ENCODE measurements at places on chromosomes 11 and 22.
A peak's percentile ranks its signal among the peaks of the same experiment; 100 is the strongest.

- no peak for DNase-seq
Measured at GRCh38 chr22:22021162-22021750, 38.7 kb upstream of the TOP3B start.

- no peak for DNase-seq
Measured at GRCh38 chr11:43556612-43557375, 123.7 kb upstream of the HSD17B12 start.

GRCh38 chr22:17943533-17944249 lies 80.7 kb downstream of the MICAL3 start:
- no peak for DNase-seq

DNA sequence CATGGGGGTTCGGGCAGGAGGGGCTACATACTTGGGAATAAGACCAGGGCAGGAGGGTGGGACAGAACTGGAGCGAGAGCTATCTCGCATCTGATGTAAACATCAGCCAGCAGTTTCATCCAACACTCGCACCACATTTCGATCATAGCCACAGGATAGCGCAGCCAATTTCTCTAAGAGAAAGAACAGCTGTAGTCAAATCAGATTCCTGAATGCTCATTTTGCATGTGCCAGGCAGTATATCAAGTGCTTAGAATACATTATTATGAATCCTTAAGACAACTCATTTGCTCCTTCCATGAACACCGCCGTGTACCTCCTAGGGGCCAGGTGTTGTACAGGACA lies 14.5 kb downstream of the DGCR2 start:
- peak; percentile 54 for DNase-seq

DNA sequence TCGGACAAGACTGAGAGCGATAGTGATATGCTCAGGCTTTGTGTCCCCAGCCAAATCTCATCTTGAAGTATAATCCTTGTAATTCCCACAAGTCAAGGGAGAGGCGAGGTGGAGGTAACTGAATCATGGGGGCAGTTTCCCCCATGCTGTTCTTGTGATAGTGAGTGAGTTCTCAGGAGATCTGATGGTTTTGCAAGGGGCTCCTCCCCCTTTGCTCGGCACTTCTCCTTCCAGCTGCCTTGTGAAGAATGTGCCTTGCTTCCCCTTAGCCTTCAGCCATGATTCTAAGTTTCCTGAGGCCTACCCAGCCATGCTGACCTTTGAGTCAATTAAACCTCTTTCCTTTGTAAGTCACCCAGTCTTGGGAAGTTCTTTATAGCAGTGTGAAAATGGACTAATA lies 7.5 kb upstream of the FOLR2 start:
- DNase-seq: no peak

DNA sequence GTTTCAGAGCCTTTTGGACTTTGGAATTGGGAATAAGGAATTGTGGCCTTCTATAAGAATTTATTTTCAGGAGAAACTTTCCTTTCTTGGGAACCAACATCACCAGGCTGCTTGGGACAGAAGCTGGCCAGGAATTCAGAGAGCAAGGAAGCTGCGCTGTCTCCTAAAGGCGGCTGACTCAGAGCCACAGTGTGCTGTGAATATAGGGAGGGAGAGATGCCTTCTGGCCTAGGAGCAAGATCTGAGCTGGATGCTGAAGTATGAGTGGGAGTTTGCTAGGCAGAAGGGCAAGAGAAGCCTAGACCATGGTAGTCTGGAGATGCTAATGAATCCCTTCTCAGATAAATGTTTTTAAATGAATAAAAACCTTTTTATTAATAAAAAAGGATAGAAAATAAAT lies 213.7 kb upstream of the TBCEL start:
- DNase-seq: no peak

DNA sequence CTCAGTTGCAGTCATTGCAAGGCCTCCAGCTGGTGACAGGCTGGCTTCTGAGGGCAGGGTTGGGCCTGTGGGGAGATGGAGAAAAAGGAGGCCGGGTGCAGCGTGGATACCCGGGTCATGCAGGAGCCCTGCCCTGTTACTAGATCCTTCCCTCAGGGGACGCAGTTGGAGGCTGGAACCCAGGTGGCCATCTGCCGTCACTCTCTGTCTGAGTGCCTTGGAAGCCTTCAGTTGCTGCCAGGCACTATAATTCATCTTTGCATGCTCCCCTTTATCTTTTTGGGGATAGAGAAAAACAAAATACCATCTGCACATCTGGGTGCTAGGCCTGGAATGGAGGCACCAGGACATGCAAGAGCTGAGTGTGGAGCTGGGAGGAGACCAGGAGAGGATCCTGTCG lies 82.7 kb downstream of the TP53I11 start:
- no peak for DNase-seq

GRCh38 chr11:116400081-116400480 lies 372.7 kb downstream of the BUD13 start:
- DNase-seq: no peak

DNA sequence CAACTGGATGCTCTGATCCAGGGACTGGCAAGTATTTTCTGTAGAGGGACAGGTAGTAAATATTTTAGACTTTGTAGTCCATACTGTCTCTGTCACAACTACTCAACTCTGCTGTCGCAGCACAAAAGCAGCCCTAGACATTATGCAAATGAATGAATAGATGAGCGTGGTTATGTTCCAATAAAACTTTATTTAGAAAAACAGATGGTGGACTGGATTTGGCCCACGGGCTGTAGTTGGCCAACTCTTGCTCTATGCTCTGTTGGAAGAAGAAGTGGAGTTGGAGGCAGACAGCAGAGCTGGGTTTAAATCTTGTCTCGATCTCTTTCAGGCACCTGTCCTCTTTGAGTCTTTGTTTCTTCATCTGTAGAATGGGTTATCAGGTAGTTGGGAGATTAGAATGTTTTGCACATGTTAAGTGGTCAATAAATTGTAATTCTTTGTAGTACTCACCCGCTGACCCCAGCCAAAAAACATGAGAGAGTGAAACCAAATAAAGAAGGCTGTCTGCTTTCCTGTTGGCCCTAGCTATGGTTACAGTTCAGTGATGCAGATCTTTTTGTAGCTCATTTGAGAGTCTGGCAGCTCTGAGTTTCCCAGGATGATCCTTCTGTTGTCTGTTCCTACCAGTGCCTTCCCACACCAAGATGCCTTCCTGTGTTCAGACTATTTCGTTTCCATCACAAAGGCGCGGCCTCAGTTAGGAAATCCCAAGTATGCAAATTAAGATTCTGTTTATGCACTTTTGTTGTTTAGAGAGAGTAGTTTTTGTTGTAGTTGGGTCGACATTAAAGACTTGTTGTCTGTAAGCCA lies 198.1 kb upstream of the SEZ6L start:
- no peak for DNase-seq

- no peak for DNase-seq
Measured at GRCh38 chr11:28760676-28761390, 652.6 kb downstream of the METTL15 start.

- DNase-seq: no peak
Measured at GRCh38 chr11:68714060-68714856, 29.9 kb downstream of the GAL start.

DNA sequence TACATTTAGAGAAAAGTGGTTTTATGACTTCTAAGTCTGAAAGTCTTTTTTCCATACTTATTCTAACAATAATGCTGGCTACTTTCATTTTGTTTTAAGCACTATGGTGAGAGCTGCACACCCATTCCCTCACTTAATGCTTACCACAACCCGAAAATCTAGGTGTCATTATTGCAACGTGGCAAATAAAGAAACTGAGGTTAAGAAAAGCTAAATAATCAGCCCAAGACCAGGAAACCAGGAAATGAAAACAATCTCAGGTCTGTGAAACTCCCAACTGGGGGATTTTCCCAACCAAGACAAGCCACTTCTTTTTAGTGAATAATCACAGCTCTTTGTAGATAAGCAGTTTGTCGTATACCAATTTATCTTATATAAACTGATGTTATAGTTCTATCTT lies 126.3 kb downstream of the SLC1A2 start:
- DNase-seq: no peak

DNA sequence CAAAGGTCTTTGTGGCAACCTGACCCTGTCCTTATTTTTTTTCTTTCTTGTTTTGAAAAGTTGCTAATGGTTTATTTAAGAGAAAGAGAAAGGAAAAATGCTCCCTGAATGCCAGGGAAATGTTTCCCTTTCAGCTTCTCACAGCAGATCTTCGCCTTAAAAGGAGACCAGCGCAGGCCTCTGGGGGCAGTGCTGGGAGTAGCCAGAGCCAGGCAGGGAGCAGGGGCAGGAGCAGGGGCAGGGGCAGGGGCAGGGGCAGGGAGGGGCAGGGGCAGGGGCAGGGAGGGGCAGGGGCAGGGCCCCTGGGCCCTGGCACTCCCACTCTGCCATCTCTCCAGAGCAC lies 5.1 kb downstream of the MOB2 start:
- DNase-seq: no peak

- no peak for DNase-seq
Measured at GRCh38 chr11:130876931-130877915, 39.1 kb downstream of the SNX19 start.

DNA sequence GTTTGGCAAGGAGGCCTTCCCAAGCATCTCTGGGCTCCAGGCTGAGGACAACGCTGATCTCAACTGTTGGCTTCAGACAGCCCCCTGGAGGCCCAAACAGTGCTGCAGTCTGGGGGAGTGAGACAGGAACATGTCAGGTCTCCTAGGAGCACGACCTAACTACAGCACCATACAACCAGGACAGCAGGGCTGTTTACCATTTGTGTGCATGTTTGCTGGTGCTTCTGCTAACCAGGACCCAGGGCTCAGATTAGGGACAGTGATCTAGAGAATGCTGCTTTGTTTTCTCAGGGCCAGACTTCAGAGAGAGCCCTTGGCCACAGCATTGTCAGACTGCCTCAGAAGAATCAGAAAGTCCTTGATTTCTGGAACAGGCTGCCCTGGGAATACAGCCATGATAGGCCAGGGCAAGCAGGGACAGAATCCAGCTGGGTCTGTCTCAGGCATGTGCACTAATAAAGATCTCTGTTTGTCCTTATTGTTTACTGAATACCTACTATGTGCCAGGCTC lies 126.5 kb downstream of the VPREB1 start:
- no peak for DNase-seq

DNA sequence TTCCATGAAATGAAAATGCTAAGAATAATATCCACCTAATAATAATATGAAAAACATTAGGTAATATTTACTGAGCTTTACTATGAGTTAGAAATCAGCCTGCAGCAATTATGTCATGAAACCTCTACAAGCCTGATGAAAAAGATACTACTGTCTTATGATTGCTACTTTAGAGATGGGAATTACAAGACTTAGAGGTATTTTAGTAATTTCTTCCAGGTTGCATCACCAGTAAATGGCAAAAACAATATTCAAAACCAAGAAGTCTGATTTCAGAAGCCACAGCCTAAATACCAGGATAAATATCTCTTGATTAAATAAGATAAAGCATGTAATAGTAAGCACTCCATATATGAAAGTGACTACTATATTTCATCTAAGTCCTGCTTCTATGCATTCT lies 13.8 kb downstream of the OR5B21 start:
- DNase-seq: no peak

- DNase-seq: no peak
Measured at GRCh38 chr22:28958611-28959010, 75.2 kb downstream of the ZNRF3 start.

GRCh38 chr22:20181194-20181883 lies 30.5 kb upstream of the CCDC188 start:
- no peak for DNase-seq

DNA sequence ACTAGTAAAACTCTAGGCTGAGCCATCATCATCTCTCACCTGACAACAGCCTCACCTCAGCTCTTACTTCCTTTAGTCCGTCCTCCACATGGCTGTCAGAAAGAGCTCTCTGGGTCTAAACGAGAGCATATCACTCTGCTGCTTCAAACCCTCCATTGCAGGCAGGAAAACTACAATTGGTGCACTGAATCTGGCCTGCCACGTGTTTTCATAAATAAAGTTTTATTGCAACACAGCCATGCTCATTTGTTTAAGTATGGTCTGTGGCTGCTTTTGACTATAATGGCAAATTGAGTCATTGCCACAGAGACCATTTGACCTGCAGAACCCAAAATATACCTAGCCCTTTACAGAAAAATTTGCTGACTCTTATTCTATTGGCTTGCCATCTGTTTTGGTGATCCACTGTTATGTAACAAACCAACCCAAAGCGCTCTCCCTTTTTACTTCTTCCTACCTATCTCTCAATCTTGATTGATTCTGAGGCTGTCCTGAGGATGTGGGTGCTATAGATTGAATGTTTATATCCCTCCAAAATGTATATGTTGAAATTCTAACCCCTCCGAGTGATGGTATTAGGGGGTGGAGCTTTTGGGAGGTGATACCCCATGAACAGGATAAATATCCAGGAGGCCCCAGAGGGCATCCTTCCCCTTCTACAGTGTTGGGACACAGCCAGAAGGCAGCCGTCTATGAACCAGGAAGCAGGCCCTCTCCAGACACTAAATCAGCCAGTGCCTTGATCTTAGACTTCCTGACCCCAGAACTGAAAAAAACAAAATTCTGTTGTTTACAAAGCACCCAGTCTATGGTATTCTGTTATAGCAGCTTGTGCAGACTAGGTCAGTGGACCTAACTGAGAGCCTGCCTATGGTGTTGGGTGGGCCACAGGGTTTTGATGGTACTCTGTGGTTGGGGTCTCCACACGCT lies 99.9 kb downstream of the PIWIL4 start:
- DNase-seq: no peak

DNA sequence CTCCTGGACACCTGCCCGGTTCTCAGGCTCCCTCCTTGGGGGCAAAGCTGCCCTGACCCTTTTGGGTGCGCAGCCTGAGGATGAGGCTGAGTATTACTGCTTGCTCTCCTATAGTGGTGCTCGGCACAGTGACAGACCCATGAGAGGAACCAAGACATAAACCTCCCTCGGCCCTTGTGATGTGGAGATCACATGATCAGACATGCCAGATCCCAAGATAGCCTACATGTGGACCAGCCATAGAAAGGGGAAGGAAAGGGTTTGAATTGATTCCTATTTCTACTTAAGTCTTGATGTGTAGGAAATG lies 125.3 kb downstream of the VPREB1 start:
- DNase-seq: no peak

DNA sequence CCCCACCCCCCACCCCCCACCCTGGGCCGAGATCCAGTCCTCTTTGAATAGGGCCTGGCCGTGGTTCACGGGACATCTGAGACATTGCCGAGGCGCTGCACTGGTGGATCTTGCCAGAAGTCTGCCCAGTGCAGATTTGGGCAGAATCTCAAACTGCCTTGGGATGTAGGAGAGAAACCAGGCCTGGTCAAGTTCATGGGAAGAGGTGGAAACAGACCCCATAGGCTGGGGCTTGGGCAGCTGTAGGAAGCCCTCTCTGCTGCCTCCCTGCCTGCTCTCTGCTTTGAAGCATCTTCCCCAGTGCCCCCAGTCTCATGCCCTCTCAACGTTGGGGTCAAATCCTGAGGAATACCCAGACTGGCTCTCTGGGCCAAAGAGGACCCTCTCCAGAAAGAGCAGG lies 16.0 kb upstream of the PPP6R3 start:
- DNase-seq: no peak

DNA sequence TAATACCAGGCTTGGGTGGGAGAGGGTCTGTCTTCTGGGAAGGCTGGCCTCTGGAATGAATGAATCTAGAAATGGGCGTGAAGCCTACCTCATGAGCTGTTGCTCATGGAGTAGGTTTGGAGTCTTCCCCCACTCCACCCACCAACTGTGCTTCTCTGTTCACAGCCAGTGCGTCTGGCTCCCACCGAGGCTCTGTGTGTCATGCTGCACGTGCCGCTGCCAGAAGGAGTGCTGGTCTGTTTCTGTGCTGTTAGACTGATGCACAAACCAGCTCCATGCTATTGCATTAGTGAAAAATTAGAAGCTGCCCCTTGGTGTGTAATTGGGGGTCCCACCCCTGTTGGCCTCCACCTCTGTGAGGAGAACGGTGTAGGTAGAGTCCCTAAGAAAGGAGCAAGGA lies 132.3 kb upstream of the PARVA start:
- no peak for DNase-seq

GRCh38 chr11:43907028-43907975 lies 26.7 kb downstream of the ALKBH3 start:
- no peak for DNase-seq

- DNase-seq: no peak
Measured at GRCh38 chr11:128240546-128240945, 346.8 kb downstream of the ETS1 start.
